ENCODE measurements at places on chromosomes 1 and 21.
A peak's percentile ranks its signal among the peaks of the same experiment; 100 is the strongest.

GRCh38 chr1:192610112-192610889, 25.6 kb upstream of the RGS13 start:
- DNase-seq, result no peak

DNA sequence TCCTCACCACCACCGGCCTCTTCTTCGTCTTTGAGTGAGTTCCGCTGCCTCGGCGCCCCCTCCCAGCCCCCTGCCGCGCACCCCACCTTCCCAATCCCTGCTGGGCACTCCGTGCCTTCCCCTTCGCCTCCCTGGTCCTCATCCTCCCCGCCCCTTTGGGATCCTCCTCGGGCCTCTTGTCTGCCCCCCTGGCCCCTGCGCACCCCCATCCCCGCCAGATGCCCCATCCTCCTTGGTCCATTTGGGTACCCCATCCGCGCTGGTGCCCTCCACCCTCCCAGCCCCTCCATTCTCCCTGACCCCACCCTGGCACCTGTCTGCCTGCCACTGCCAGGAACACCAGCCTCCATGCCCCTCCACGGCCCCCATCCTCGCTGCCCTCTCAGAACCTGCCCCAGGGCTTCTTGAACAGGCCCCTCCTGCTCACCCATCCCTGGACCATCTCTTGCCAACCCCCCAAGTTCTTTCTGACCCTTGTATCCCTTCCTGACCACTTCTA, 667 bp downstream of the ZDHHC18 start:
- DNase-seq, result no peak

- DNase-seq, result no peak
Observed at GRCh38 chr1:197787056-197787455, 11.8 kb upstream of the DENND1B start.

DNA sequence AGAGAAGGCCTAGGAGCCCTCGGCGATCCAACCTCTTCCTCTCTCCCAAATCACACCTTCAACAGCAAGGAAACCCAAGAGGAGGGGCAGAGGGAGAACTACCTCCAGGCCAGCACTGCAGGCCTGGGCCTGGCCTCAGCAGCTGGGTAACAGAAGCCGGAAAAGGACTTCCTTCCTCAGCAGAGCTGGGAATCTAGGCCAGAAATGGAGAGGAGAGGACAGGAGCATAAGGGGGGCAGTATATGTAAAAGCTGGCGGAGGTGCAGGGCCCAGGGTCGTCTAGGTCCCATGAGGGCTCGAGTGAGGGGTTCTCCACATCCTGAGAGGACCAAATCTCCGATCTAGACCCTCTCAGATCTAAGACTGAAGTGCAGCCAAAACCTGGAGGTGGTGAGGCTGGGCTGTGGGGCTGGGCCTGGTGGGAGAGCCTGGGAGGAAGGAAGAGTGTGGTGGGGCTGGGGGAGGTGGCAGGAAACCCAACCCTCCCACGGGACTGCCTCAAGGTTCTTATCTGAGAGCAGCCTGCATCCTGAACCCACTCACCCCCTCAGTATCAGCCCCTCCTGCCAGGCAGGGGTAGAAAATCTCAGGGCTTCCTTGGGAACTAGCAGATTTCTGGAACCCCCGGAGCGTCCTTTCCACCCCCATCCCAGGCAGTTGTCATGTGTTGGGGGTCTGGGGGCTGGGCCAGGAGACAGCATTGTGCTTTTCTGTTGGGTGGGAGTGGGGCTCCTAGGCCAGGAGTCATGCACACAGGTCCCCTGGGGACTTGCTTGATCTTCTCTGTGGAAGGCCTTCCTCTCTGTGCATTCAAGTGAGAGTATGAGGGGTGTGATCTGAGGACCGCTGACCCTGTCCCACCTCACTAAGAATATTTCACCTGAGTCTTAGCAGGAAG, 33.0 kb downstream of the PIK3C2B start:
- DNase-seq, result no peak

- peak; percentile 53 for DNase-seq
Observed at GRCh38 chr1:51535006-51535592, 16.0 kb upstream of the EPS15 start.

DNA sequence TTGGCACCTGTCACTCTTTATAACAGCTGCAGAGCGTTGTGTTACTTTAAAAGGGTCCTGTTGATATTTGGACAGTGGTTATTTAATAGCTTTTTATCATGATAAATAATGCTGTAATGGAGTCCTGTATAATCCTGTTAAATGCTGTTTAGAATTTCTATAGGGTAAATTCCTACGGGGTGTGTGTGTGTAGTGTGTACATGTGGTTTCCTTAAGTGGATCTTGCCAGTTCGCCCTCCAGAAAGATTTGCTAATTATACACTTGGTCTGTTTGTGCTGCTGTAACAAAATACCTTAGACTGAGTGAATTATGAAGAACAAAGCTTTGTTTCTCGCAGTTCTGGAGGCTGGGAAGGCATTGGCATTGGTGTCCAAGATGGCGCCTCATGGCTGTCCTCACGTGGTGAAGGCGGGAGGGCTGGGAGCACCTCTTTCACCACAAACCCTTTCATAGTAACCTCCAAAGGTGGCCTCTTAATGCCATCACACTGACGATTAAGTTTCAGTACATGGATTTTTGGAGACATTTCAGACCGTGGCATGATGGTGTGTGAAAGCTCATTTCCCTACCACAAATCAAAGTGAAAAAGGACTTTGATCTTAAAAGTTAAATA, 11.2 kb downstream of the PRMT2 start:
- no peak for DNase-seq

DNA sequence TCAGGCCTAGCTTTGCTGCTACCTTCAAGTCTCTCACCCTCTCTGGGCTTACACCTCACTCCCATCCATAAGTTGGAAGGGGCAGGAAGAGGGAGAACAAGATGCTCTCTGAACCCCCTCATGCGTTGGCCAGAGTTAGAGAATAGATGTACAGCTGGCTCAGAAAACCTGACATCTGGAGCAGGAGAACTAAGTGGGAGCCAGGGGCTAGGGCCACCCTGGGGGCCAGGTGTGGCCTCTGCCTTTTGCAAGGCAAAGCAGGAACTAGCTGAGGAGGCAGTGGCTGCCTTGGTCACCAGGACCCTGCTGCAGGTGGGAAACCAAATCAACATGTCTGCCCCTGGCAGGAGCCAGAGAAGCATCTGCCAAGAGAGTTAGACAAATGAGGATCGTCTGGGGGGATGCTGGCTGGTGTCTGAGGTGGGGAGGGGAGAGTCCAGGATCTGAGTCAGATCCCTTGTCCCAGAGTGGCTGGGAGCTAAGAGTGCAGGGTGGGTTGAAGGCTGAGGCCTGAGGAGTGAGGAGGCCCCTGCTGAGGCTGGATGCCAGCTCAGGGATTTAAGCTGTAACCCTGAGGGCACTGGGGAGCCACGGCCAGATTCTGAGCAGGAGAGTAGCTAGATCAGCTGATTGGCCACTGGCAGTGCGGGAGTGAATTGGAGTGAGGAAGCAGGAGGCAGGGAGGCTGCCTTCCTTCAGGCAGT, 115.0 kb downstream of the EPHB2 start:
- no peak for DNase-seq

GRCh38 chr1:72915581-72915980, 633.2 kb upstream of the NEGR1 start:
- no peak for DNase-seq

DNA sequence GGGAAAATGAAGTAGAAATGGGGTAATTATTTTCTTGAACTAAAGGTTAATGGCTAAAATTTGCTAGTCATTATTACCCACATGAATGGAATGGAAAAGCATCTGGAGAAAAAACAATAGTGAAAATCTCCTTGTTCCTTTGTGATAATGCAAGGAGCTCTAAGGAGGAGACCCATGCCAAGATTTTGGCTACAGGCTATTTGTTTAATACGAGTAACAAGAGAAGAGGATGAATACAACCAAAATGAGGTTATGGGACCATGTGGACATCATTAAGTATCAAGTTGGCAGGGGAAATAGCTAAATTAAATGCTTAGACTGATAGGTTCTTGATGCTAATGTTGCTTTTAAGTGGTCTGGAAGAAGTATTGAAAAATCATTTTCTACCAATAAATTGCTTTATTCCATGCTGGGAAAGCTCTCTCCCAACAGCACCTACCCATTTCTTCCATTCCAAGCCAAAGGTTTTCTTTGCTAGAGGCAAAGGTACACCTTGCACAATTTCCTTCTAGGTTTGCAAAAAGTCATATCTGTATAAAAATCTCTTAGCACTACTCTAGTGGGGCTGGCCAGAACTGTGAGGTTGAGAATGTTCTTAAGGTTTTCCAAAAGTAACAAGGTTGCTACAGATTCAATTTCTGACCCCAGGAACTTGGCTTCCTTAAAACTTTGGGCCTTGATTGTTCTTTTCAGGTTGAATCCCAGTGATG, 100.2 kb downstream of the SMYD2 start:
- DNase-seq, result no peak

GRCh38 chr1:244599937-244600350, 53.0 kb upstream of the DESI2 start:
- DNase-seq, result peak; percentile 89

DNA sequence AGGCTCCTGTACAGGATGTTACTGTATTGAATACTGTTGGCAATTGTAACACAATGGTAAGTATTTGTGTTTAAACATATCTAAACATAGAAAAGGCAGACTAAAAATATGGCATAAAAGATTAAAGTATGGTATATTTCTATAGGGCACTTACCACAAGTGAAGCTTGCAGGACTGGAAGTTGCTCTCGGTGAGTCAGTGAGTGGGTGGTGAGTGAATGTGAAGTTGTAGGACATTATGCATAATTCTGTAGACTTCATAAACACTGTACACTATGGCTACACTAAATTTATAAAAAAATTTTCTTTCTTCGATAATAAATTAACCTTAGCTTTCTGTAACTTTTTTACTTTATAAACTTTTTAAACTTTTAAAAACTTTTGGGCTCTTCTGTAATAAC, 13.7 kb upstream of the TRIM62 start:
- DNase-seq, result no peak

DNA sequence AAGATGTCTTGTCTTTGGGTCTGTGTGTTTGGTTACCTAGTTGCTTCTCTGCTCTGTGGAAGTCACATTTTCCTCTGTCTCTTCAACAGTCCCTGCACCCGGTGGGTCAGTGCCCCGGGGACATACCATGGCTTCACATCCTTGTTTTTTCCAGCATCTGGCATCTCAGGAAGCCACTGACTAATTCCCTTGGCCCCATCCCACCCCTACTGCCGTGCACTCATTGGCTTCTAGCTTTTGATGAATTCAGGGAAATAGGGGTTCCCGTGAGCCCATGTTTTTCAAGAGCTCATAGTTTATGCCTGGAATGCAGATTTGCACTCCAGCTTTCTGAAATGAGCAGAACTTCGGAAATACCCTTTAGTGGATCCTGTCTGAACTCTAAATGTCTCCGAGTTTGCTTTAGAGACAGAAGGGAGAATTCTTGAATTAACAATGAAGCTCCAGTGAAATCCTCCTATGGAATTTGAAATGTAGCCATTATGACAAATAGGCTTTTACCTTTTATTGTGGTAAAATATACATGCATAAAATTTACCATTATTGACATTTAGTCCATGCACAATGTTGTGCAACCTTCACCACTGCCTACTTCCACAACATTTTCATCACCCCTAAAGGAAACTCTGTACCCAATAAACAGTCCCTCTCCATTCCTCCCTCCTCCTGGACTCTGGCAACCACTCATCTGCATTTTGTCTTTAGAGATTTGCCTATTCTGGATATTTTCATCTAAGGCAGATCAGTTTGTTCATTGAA, 67.5 kb downstream of the CLIC6 start:
- no peak for DNase-seq

DNA sequence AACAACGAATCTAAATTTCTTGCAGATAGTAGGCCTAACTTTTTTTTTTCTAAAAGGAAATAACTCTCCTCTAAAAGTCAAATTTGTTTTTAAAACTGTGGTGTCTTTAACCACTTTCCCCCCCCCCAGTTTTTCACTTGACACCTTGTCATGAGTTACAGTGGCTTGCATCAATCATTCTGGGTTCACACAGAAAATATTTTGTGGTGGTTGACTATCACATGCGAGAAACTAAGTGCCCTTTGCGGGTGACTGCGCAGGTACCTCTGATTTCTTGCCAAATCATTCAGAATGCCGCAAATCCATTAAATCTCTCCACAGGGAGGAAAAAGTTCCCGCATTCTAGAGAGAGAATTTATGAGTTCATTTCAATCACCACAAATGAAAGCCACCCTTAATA, 23.8 kb upstream of the SAMSN1 start:
- no peak for DNase-seq

GRCh38 chr1:206511362-206512057, 4.2 kb downstream of the RASSF5 start:
- no peak for DNase-seq

DNA sequence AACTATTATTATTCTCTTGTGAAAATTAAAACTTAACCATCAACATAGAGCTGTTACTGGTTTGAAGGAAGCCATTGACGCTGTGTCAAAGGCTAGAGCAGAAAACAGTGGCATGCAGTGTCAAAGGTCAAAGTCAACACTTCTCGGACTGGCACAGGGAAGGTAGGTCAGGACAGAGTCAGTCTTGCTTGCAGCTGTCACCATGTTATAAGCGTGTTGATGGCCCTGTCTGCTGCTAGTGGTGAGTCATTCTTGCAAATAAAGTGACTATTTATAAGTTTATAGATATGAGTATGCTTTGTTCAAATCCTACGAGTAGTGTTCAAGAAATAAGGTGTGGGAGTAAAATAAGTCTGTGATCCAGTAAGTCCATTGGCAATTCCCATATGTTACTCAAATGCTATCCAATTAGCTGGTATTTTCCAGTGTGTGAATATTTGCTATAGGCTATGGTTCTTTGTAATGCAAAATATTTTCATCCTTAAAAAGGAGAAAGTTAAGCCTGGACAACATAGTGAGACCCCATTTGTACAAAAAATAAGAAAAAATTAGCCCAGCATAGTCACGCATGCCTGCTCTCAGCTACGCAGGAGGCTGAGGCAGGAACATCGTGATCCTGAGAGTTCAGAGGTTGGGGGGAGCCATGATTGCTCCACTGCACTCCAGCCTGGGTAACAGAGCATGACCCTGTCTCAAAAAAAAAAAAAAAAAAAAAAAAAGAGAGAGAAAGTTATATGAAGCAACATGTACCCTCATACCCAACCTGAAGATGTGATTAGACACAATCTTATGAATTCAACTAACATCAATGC, 26.3 kb upstream of the TINAGL1 start:
- DNase-seq, result no peak

GRCh38 chr1:185050823-185051451, 5.6 kb downstream of the RNF2 start:
- no peak for DNase-seq

GRCh38 chr1:241263346-241263745, 93.7 kb downstream of the RGS7 start:
- DNase-seq, result no peak

GRCh38 chr1:171115280-171115897, 24.7 kb downstream of the FMO3 start:
- no peak for DNase-seq

DNA sequence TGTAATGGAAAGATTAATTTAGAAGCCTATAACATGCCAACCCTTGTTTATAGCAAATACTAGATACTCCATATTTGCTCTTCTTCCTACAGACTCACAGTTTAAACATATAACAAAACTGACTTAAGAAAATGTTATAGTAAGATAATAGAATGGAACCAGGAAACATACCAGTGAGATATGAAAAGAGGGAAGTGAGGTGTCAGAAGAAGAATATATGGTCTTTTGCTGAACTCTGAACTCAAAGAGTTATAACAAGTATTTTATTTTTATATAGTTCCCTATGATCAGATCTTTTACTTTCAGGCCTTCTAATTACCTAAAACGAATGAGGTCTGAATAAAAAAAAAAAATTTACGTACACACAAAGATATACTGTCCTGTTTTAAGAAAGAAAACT, 20.9 kb downstream of the TMED5 start:
- DNase-seq, result no peak

- DNase-seq, result no peak
Observed at GRCh38 chr1:2919841-2920240, 101.4 kb upstream of the ACTRT2 start.

GRCh38 chr1:46522969-46523320, 28.5 kb downstream of the KNCN start:
- DNase-seq, result no peak
